ENCODE measurements at places on chromosomes 12 and 14.

DNA sequence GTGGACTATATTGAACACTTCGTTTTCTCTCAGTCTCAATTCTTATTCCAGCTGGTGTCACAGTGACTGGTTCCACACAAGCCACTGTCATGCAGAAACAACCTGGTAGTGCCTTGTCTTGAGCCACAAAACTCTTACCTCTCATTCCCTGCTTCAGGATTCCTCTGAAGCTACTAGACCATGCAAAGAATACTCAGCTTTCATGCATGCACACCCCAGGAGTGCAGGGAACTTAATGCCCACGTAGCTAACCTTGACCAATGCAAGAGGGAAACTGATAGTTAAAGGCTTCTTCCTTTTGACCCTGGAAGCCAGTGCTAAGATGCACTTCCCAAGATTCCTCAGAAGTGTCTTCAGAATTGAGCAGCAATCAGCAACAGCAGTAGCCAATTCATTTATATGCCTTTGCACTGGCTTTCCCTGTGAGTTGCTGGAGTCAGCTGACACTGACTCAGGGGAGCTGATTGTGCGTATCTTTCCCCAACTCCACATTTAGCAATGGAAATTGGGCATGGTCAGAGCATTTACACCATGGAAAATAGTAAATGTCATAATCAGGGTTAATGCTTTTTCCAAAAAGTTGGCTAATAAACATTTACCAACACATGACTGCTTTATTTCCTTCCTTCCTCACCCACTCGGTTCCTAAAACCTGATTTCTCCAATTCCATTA is 113.6 kb upstream of the SLC35F4 start:
- DNase-seq = no peak

GRCh38 chr12:124836759-124837158 is 26.9 kb downstream of the SCARB1 start:
- DNase-seq = no peak

DNA sequence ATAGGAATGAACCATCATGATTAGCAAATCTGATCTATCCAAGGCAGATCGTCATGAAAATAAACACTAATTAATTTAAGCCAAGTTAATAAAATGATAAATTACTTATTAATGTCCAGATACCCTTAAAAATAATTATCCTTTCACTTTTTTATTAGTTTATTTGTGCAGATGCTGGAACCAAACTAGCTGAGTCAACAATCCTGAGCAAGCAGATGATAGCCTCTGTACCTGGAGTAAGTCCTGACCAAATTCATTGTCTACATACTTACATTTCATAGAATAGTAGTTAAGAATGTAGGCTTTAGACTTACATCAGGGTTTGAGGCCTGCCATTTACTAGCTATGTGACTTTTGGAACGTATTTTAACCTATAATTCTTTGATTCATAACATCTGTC is 105.8 kb downstream of the PRIMA1 start:
- DNase-seq = no peak

- no peak for DNase-seq
Measured at GRCh38 chr14:59829469-59830337, 40.9 kb downstream of the RTN1 start.

DNA sequence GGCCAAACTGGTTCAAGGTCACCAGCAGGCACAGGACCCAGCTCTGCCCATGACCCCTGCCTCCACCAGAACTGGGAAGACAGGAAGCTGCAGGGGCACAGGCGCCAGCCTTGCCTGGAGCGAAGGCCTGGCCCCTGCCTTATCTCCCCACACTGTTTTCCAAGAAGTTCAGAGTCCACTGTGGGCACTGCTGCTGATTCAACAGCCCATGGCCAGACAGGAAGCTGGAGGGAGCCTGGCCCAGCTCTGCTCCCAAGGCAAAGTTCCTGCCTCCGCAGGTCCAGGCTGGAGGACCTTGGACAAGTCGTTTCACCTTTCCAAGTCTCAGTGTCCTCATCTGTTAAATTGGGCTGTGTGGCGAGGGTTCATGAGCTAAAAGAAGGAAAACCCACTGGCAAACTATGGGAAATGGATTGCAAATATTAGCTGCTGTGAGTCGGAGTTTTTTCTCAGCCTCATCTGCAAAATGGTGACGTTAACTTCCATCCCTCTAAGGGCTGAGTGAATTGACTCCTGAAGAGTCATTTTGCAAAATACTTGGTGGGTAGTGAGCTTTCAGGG is 1.2 kb downstream of the PHETA1 start:
- DNase-seq = no peak

GRCh38 chr12:122830517-122831214 is 4.6 kb upstream of the HIP1R start:
- DNase-seq = peak; percentile 54

GRCh38 chr12:71503579-71504391 is 64.2 kb downstream of the LGR5 start:
- no peak for DNase-seq

GRCh38 chr14:69693145-69693544 is 73.8 kb upstream of the SRSF5 start:
- DNase-seq = no peak

GRCh38 chr12:124233041-124233796 is 61.7 kb upstream of the RFLNA start:
- peak; percentile 63 for DNase-seq

- no peak for DNase-seq
Measured at GRCh38 chr12:47269916-47270315, 190.2 kb upstream of the AMIGO2 start.

GRCh38 chr14:97846156-97846555 is 1049.0 kb downstream of the VRK1 start:
- DNase-seq = no peak

DNA sequence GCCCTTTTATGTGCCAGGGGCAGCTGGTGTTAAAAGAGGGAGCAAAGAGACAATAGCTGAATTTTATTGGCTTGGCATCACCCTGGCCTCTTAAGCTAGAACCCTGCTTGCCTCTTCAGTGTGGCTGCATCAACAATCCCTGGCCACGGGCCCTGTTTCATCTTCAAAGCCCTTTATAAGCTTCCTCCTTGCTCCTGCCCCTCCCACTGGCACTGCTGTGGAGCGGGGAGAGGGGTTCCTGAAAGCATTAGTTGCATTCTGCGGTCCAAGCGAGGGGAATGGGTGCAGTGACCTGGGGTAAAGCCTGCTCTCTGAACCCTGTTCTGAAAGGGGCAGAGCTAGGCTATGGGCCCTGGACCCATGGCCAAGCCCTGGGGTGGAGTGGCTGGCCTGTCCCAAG is 220 bp upstream of the KRT83 start:
- DNase-seq = no peak

- DNase-seq = no peak
Measured at GRCh38 chr12:4807813-4808212, 87.6 kb downstream of the GALNT8 start.

DNA sequence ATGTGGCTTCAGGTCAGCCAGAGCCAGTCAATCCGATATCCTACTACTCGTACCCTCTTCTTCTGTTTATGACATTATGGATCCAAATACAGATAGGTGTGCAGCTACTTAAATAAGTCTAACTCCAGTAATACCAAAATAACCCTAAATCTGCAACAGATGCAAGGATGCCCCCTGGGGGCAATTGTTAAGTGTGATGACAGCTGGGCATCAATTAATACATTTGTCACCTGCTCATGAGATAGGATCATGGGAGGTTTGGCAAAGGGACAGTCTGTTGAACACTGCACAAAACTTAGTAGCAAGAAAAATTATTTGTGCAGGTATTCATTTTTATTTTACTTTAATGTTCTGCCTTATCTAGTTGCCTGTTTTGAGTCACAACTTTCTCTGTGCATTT is 83.2 kb downstream of the SLC38A6 start:
- no peak for DNase-seq

GRCh38 chr12:615620-616019 is 47.6 kb downstream of the NINJ2 start:
- no peak for DNase-seq

- DNase-seq = no peak
Measured at GRCh38 chr12:114404926-114405518, 922 bp downstream of the TBX5 start.

- DNase-seq = no peak
Measured at GRCh38 chr14:64008016-64008415, 155.2 kb downstream of the SYNE2 start.

DNA sequence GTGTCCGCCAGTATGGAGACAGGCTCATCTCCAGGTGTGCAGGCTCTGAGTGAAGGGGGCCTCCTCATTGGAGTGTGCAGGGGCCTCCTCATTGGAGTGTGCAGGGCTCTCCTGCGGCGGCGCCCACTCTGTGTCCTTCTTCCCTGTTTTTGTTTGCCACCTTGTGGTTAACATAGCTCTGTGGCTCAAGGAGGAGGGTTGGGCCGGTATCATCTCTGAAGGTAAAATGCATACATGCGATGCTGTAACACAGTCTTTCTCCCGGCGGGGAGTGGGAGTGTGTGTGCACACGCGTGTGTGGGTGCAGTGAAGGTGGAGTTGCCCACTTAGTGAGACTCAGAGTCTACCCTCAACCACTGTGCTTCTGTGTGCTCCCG is 429.4 kb downstream of the ZFP36L1 start:
- DNase-seq = no peak

Measured in SW 1271 (cell line).